ENCODE measurements at places on chromosomes 5 and 9. TPM values are rescaled to one million over a fixed set of nuclear protein-coding genes. Genes with fewer than 3 reads are reported as not detected.

The LECT2 gene
- not detected for total RNA-seq

The SLC30A5 gene
- 41.8 TPM for total RNA-seq

The FAF2 gene
- 49.5 TPM for total RNA-seq

The SPATA31D1 gene
- not detected for total RNA-seq

The CCL21 gene
- not detected for total RNA-seq

The RCL1 gene
- total RNA-seq: 41.9 TPM

The TMEM171 gene
- 6.3 TPM for total RNA-seq

The RPL12 gene
- total RNA-seq: 2,778 TPM

The TRIM52 gene
- 7.6 TPM for total RNA-seq

The QRFP gene
- not detected for total RNA-seq

The LEAP2 gene
- 0.55 TPM for total RNA-seq

The TRIM7 gene
- 42.8 TPM for total RNA-seq

The TXNDC15 gene
- 51.1 TPM for total RNA-seq

The LCN15 gene
- not detected for total RNA-seq

The MEIKIN gene
- total RNA-seq: not detected

The FGF1 gene
- total RNA-seq: 1.6 TPM

The DHFR gene
- total RNA-seq: 68.1 TPM

The LCN12 gene
- total RNA-seq: 1.9 TPM

The MEF2C gene
- total RNA-seq: not detected

The YIPF5 gene
- 74.0 TPM for total RNA-seq

The TIMD4 gene
- total RNA-seq: 0.72 TPM

The SPATA31D4 gene
- not detected for total RNA-seq

The ADAMTSL1 gene
- total RNA-seq: not detected

The TRUB2 gene
- total RNA-seq: 54.8 TPM

The SLC45A2 gene
- not detected for total RNA-seq

The NELFB gene
- 44.5 TPM for total RNA-seq

The NR5A1 gene
- 0.05 TPM for total RNA-seq

The CEP120 gene
- 14.2 TPM for total RNA-seq

The SOHLH1 gene
- not detected for total RNA-seq

The SLC1A1 gene
- total RNA-seq: 1.8 TPM

The ZBED3 gene
- 4.5 TPM for total RNA-seq

The FLT4 gene
- 2.2 TPM for total RNA-seq

The FOXD4L4 gene
- not detected for total RNA-seq

The COQ4 gene
- 51.3 TPM for total RNA-seq

The IL4 gene
- not detected for total RNA-seq

The CCDC152 gene
- total RNA-seq: not detected

The SLC12A2 gene
- 12.0 TPM for total RNA-seq

The PCDHGA12 gene
- total RNA-seq: not detected

The ENTREP1 gene
- total RNA-seq: 0.58 TPM

The NUTM2F gene
- total RNA-seq: not detected

The TEK gene
- total RNA-seq: 0.15 TPM

The TMC1 gene
- total RNA-seq: 0.05 TPM

The GEMIN5 gene
- 28.5 TPM for total RNA-seq

The IL17B gene
- total RNA-seq: not detected

The MARCOL gene
- total RNA-seq: not detected

The TUSC1 gene
- total RNA-seq: 6.8 TPM

The SPAAR gene
- not detected for total RNA-seq

The MIGA2 gene
- total RNA-seq: 13.9 TPM

The ZNF454 gene
- total RNA-seq: not detected

The GPX8 gene
- 49.4 TPM for total RNA-seq

The SLC24A2 gene
- total RNA-seq: not detected

The SLC34A1 gene
- not detected for total RNA-seq

The PCDHA8 gene
- 0.10 TPM for total RNA-seq

Measured in A549 treated with DMSO at 1 μM for 4 hours (cell line).